Motor neuron (in vitro differentiated cells): ENCODE measurements at places on chromosomes 5 and 9.

GRCh38 chr9:71984403-71984802, 73.0 kb downstream of the C9orf85 start:
- no peak for ATAC-seq

GRCh38 chr9:124381170-124381945, 33.9 kb downstream of the PSMB7 start:
- ATAC-seq = no peak

- peak; percentile 89 for ATAC-seq
Observed at GRCh38 chr9:109887079-109887478, 107.1 kb downstream of the PALM2AKAP2 start.

GRCh38 chr9:91944711-91945110, 5.3 kb downstream of the ROR2 start:
- no peak for ATAC-seq

- ATAC-seq = no peak
Observed at GRCh38 chr5:55071413-55071812, 31.0 kb upstream of the GZMA start.

DNA sequence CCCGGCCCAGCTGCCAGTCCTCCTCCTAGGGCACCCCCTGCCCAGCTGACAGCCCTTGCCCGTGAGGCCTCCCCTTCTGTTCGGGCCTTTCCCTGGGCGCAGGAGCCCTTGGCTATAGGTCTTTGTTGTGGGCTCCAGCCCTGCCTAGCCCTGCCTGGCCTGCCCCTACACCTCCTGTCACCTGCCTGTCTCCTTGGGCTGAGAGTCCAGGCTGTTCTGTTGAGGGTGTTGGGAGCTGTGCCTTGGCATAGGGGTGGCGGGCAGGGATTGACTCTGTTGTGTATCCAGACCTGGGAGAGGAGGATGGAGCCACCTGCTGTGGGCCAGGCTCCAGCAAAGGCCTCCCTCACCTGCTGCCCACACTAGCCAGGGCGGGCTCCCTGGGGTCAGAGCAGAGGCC, 11.6 kb downstream of the FCN2 start:
- no peak for ATAC-seq

DNA sequence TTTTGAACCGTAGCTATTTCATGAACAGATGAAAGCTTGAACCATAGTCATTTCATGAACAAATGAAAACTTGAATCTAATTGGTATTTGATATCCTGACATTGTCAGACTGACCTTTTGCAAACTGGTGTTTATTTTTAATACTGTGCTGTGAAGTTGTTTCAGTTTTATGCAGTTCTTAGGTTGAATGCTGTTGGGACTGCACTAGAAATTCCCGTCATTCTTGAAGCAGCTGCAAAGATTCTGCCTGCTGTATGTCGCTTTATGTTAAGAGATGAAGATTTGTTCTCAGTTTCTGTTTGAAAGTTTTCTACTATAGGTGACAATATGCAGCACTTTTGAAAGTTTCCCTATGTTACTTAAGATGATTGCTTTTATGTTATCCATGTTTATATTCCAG, 22.5 kb upstream of the FAM120AOS start:
- ATAC-seq = no peak

GRCh38 chr9:86768709-86769108, 178.6 kb downstream of the GAS1 start:
- no peak for ATAC-seq

DNA sequence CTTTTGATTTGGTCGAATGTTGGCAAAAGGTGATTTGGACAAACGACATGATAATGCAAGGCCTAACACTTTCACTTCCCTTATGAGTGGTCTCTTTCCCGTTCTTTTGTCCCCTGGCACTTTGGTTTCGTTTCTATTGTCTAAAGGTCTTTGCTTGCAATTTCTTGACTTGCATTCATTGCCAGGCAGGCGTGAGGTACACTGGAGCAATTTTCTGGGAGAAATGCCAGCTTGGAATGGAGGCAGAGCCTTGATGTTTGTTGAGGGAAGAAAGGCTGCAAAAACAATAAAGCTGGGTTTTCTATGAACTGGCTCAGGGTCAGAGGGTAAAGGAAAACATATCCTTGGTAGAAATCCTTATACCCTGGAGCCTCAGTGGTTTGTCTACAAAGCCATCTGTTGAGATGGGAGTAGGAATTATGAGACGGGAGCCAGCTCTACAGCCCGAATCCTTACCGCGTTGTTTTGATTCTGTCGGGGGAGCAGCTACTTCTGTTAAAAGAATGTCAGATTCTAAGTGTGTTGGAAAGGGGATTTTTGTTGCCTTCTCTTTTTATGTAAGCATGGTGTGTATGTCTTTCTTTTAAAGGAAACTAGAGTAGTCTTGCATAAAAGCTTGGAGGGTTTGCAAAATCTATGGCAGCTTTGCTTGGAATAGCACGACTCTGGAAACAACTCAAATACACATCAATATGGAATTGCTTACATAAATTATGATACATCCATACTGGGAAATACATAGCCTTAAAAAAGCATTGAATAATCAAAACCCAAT, 158.9 kb downstream of the RMI1 start:
- ATAC-seq = peak; percentile 46

GRCh38 chr5:107943923-107944322, 273.2 kb upstream of the EFNA5 start:
- peak; percentile 50 for ATAC-seq

- ATAC-seq = no peak
Observed at GRCh38 chr5:126963822-126964375, 66.5 kb downstream of the MARCHF3 start.

DNA sequence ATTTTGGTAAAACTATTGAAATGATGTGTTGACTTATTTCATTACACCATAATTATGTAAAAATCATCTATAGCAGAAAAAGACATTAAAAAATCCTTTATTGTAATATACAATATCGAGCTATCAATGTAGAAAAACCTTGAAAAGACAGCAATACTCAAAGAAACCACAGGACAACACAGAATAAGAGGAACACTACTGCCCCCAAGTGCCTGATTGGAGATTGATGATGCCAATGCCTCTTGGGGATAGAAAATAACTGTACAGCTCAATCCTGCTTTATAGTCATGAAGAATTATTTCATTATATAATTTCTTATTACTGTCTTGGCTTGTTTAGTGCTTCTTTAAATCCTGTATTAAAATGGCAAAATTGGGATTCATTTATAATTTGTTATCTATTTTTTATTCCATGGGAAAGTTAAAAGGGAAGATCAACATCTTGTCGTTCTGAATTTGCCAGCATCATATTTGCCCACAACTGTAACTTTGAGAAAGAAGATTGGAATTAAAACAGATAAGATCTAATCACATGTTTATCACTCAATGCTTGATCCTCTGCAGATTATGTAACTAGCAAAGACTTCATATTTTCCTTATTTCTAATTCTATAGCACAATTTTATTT, 337.5 kb downstream of the CDH9 start:
- peak; percentile 35 for ATAC-seq

DNA sequence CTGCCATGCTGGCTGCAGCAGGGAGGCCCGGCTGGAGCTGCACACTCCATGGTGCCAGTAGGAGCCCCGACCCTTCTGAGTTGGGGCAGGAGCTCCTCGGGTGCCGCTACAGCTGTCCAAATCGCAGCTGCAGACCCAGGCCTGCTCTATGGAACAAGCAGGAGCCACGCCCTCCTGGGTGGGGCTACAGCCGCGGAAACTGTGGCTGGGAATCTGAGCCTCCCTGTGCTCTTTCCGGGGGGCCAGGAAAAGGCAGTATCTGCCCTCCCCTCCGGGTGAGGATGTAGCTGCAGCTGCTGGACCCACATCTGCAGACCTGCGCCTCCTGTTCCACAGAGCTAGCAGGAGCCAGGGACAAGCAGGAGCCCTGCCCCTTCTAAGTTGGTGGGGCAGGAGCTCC, 278.9 kb upstream of the ACTBL2 start:
- no peak for ATAC-seq

DNA sequence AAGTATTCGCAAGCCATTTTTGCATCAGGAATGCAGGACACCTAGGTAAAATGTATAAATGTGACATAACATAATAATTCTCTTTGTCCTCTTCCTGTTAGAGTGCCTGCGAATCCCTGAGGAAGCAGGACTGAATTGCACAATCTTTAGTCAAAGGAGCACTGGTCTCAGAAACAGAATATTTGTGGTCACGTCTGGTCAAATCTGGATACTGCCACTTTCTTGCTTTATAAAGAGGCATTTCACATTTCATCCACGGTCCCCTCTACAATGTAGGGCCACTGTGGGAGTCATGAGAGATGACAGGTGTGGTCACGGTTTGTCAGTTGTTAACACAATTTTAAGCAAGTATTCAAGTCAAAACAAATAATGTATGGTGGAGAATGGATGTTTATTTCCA, 564.0 kb downstream of the IRX1 start:
- ATAC-seq = no peak

- ATAC-seq = no peak
Observed at GRCh38 chr9:133826289-133827085, 88.3 kb upstream of the SARDH start.

DNA sequence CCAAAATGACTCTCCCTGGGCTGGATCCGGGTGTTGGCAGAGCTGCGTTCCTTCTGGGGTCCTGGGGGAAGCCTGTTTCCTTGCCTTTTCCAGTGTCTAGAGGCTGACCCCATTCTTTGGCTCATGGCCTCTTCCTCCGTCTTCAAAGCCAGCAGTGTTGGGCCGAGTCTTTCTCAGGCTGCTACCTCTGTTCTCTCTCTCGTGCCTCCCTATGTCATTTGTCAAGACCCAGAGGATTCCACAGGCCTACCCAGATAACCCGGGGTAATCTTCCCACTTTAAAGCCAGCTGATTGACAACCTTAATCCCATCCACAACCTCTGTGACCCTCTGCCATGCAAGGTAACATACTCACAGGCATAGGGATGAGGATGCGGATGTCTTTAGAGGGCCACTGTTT, 55.0 kb upstream of the KCNMB1 start:
- no peak for ATAC-seq

DNA sequence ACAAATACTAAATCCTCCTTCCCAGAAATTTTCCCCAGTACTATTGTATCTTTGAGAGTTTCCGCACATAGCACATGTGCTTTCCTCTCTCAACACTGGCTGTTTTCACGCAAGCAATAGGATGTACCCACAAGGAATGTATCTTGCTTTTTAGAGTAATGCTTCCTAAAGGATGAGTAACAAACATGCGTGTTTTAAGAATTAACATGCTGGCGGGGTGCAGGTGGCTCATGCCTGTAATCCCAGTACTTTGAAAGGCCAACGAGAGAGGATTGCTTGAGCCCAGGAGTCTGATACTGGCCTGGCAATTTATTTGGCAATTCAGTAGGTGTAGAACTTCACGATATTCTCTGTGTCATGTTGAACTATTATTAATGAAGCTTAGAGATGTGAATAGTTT, 4.6 kb downstream of the RUFY1 start:
- no peak for ATAC-seq

DNA sequence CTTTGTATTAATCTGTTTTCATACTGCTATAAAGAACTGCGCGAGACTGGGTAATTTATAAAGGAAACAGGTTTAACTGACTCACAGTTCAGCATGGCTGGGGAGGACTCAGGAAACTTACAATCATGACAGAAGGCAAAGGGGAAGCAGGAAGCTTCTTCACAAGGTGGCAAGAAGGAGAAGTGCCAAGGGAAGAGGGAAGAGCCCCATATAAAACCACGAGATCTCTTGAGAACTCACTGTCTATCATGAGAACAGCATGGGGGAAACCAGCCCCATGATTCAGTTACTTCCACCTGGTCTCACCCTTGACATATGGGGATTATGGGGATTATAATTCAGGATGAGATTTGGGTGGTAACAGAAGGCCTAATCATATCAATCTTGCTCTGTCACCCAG, 60.9 kb upstream of the CHD1 start:
- ATAC-seq = no peak

- peak; percentile 42 for ATAC-seq
Observed at GRCh38 chr5:65721050-65721719, 724 bp downstream of the SGTB start.

- no peak for ATAC-seq
Observed at GRCh38 chr5:68054638-68055037, 160.9 kb upstream of the PIK3R1 start.

- ATAC-seq = peak; percentile 81
Observed at GRCh38 chr9:120619751-120620655, 40.0 kb upstream of the CDK5RAP2 start.

GRCh38 chr9:134739660-134739968, 98.0 kb downstream of the COL5A1 start:
- ATAC-seq = no peak

- no peak for ATAC-seq
Observed at GRCh38 chr5:10018201-10019069, 231.3 kb downstream of the ATPSCKMT start.
